ENCODE measurements at places on chromosomes 1 and 21. TPM values are rescaled to one million over a fixed set of nuclear protein-coding genes. Genes with fewer than 3 reads are reported as not detected.

Gene C1orf94
- under 0.01 TPM for total RNA-seq

Gene LRRC53
- total RNA-seq: not detected

Gene CGN
- not detected for total RNA-seq

Gene TRIM46
- 7.4 TPM for total RNA-seq

Gene SAMSN1
- total RNA-seq: not detected

Gene SH2D1B
- not detected for total RNA-seq

Gene PLPP3
- total RNA-seq: 851 TPM

Gene GCSAML
- not detected for total RNA-seq

Gene IARS2
- total RNA-seq: 57.1 TPM

Gene NECTIN4
- total RNA-seq: 0.12 TPM

Gene UBXN11
- 3.6 TPM for total RNA-seq

Gene SERPINC1
- not detected for total RNA-seq

Gene LCE3E
- total RNA-seq: not detected

Gene DISC1
- total RNA-seq: 11.7 TPM

Gene CELA3A
- total RNA-seq: not detected

Gene TMEM61
- not detected for total RNA-seq

Gene DPT
- 2.4 TPM for total RNA-seq

Gene NMNAT1
- 11.5 TPM for total RNA-seq

Gene CRP
- total RNA-seq: not detected

Gene UBL4B
- total RNA-seq: 7.5 TPM

Gene CLDN17
- not detected for total RNA-seq

Gene KIF26B
- 74.8 TPM for total RNA-seq

Gene ANKRD35
- total RNA-seq: 1.2 TPM

Gene RAB3B
- total RNA-seq: 20.4 TPM

Gene ZBTB18
- total RNA-seq: 9.9 TPM

Gene PEX14
- total RNA-seq: 17.5 TPM

Gene SPRR2G
- not detected for total RNA-seq

Gene RAB42
- total RNA-seq: 14.6 TPM

Gene RIPPLY3
- 0.16 TPM for total RNA-seq

Gene ATF3
- total RNA-seq: 9.1 TPM
